ENCODE measurements at places on chromosomes 3 and 15.

DNA sequence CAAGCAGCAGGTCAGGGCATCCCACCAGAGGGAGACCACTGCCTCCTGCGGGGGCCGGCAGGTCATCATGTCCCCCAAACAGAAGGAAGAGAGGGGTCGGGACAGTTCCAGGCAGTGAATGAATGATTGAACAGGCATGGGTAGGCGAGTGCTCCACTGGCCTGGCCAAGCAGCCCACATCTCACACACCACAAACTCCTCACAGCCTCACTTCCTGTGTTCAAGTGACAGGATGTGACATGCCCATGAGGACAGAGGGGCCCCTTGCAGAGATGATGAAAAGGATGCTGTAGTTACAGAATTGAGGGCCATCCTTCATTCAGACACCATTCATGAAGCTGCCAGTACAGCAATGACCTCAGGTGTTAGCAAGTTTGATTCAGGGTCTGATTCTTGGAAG is 3.7 kb downstream of the IQSEC1 start:
- DNase-seq: peak; percentile 22

GRCh38 chr15:57418635-57419034 is 42.3 kb downstream of the CGNL1 start:
- DNase-seq: no peak

DNA sequence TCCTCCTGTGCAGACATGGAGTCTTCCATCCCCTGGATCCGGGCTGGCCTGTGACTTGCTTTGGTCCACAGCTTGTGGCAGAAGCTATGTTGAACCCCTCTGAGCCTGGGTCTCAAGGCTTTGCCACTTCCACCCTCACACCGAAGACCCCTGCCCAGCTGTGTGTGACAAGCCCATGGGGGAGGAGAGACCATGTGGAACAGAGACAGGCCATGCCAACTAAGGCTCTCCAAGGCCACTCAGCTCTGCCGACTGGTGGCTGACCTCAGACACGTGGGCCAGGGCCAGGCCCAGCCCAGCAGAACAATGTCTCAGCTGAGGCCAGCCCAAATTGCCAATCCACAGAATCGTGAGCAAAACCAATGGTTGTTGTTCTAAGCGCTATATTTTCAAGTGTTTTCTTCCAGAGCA is 16.4 kb upstream of the CFAP100 start:
- DNase-seq: no peak

GRCh38 chr3:117723825-117724224 is 1014.2 kb downstream of the TUSC7 start:
- DNase-seq: no peak

DNA sequence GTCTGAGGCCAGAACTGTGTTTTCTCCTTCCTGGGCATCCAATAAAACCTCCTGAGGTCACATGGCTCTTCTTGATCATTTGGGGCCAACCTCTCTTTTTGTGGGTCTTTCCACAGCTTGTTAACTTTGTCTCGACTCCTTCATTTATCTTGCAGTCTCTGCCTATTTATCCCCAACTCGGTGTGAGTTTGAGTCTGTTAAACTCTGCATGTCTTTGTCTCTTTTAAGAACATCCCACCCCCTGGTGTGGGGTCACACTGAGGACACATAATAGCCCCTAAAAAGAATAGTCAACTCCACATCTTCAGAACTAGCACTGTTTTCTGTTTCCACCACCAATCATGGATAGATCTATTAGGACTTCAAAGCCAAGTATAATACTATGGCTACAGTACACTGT is 187.2 kb downstream of the TLE3 start:
- peak; percentile 37 for DNase-seq

- no peak for DNase-seq
Measured at GRCh38 chr3:37952564-37952963, 38.0 kb upstream of the VILL start.

DNA sequence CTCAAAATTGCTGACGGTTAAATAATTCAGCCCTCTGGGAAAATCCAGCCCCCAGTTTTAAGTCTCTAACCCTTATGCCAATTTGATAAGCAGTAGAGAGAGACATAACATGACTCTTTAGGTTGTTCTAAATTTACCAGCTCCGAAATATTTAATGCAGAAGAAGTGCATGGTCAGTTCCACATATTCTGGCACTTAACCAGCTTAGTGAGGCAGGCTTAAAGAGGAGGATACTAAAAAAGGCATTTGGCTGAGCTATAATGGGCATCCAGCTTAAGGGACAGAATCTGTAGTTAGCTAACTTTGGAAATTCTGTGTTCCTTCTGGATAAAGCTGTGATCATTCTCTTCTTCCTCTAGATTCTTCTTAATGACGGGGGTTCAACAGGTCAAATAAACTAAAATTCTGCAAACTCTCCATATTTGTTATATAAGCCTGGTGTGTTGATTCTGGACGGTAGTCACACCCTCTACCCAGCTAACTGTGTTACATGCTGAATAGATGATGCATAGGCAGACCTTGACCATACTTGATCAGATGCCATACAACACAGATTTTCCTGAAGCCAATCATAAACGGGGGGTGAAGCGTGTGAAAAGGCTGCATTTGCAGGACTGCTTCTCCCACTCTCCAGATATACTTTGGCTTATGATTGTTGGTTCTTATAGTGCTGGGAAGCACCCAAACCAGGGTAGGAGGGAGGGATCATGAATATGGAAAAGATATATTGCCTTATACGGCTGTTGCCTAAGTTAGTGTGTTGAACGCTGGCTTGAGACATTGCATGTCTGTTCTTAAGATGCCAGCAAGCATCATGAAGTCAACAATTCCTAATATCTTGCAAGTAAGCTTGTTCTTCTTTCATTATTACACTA is 118.4 kb downstream of the FGF12 start:
- no peak for DNase-seq

- DNase-seq: no peak
Measured at GRCh38 chr3:156418428-156418827, 136.5 kb downstream of the SSR3 start.

- peak; percentile 6 for DNase-seq
Measured at GRCh38 chr3:77179762-77180161, 139.9 kb downstream of the ROBO2 start.

DNA sequence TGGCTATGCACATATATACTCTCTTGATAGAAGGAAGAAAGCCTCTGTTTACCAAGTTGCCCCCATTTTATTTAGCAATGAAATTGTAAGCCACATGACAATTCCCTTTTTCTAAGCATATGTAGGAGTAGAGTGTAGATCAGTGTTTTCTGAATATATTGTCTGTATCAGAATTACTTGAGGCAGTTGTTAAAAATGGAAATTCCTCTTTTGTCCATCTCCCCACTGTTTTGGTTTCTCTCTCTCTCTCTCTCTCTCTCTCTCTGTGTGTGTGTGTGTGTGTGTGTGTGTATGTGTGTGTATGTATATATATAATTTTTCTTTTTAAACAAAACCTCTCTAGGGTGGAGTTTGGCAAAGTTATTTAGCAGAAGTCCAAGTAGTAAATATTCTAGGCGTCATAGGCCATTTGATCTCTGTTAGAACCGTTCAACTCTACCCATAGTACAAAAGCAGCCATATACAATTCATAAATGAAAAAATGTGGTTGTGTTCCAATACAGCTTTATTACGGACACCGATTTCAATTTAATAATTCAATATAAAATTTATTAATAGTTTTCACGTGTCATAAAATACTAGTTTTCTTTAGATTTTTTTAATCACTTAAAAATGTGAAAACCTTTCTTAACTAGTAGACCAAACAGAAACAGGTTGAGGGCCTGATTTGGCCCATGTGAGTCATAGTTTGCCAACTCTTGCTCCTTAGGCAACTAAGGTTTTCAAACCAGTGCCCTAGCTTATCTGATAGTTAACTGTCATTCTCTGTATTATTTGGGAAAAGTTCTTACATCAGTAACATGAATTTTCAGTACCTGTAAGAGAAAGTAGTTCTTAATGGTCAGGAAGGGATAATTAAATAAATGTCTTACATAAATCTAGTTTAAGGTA is 39.8 kb downstream of the UBE2E1 start:
- DNase-seq: no peak

GRCh38 chr3:139894643-139894989 is 40.4 kb upstream of the CLSTN2 start:
- no peak for DNase-seq

DNA sequence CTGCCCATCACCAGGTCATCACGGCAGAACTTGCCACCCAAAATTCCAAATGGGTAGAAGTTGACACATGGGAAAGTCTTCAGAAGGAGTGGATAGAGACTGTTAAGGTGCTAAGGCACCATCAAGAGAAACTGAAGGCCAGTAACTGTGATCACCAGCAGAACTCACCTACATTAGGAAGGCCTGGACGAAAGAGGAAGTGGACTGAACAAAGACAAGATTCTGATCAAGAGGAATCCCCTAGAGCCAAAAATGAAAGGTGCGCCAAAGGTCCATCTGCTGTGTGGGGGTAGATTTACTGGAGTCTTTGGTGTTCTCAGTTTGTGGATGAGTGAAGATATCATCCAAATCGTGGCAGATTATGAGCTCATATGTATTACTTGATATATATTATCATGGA is 46.3 kb upstream of the P3H2 start:
- DNase-seq: no peak

DNA sequence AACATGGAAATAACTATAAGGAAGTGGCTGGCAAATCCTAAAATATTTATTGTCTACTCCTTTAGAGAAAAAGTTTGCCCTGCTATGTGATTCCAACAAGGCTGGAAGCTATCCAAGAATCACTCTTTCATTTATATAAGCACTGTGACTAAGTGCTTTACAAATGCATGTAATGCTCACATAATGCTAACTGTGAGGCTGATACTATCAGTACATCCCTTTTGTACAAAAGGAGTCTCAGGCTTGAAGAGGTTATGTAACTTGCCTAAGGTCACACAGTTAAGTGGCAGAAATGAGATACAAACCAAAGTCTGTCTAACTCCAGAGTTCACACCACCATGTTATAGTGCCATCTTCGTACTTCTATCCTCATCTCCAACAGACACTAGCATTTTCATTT is 17.0 kb downstream of the TOPBP1 start:
- no peak for DNase-seq
